ENCODE measurements at places on chromosomes 1 and 21. TPM values are rescaled to one million over a fixed set of nuclear protein-coding genes. Genes with fewer than 3 reads are reported as not detected.

RIMKLA gene
- total RNA-seq, result 2.7 TPM

CD34 gene
- total RNA-seq, result 0.26 TPM

E2F2 gene
- total RNA-seq, result 23.5 TPM

GPR61 gene
- not detected for total RNA-seq

TNNI3K gene
- total RNA-seq, result 1.3 TPM

DMBX1 gene
- not detected for total RNA-seq

LMX1A gene
- not detected for total RNA-seq

MFAP2 gene
- total RNA-seq, result 81.6 TPM

MGST3 gene
- total RNA-seq, result 100.0 TPM

TLCD4 gene
- total RNA-seq, result 0.89 TPM

C1orf210 gene
- total RNA-seq, result not detected

IL19 gene
- total RNA-seq, result not detected

DNA sequence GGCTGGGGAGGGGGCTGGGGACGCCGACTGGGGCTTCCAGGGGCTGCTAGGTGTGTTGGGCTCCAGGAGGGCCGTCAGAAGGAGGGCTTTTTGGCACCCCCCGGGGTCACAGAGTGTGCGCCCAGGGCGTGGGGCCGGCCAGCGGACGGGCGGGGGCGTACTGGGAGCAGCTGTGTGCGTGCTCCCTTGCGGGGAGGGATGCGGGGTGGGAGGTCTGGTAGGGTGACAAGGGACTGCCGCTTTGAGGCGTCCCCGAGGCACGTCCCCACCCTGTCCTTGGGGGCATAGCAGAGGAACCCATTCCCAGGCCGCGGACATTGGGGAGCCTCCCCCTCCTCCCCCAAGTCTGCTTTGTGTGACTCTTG, 1.1 kb downstream of the FOXO6 start:
- no peak for DNase-seq
- peak overlapping the region; percentile 65 for H3K4me3 ChIP-seq
- no peak overlapping the region for H3K27ac ChIP-seq
- peaks cover 12% of the 10 kb centered on the region for H3K4me1 ChIP-seq
- no peaks in the 10 kb centered on the region for H3K36me3 ChIP-seq

- no peaks in the 10 kb centered on the region for H3K4me1 ChIP-seq
- H3K36me3 ChIP-seq, result no peaks in the 10 kb centered on the region
- H3K27ac ChIP-seq, result no peak overlapping the region
- no peak overlapping the region for H3K4me3 ChIP-seq
- peaks cover 63% of the 10 kb centered on the region for H3K27me3 ChIP-seq
Observed at GRCh38 chr1:153465811-153466636, 5.6 kb upstream of the S100A7 start.

- H3K27me3 ChIP-seq, result peaks cover 27% of the 10 kb centered on the region
- H3K4me3 ChIP-seq, result no peak overlapping the region
- no peaks in the 10 kb centered on the region for H3K36me3 ChIP-seq
- no peak overlapping the region for H3K27ac ChIP-seq
- no peaks in the 10 kb centered on the region for H3K4me1 ChIP-seq
Observed at GRCh38 chr1:92968138-92969032, 7.1 kb upstream of the DIPK1A start.

- H3K27me3 ChIP-seq, result peaks cover 3% of the 10 kb centered on the region
- DNase-seq, result no peak
- H3K36me3 ChIP-seq, result no peaks in the 10 kb centered on the region
Observed at GRCh38 chr1:177817937-177818875, 151.7 kb downstream of the SEC16B start.

- peaks cover 6% of the 10 kb centered on the region for H3K36me3 ChIP-seq
- no peak for DNase-seq
- H3K27ac ChIP-seq, result peak overlapping the region; percentile 65
- H3K4me1 ChIP-seq, result no peaks in the 10 kb centered on the region
Observed at GRCh38 chr1:173149887-173150286, 57.2 kb downstream of the TNFSF4 start.

DNA sequence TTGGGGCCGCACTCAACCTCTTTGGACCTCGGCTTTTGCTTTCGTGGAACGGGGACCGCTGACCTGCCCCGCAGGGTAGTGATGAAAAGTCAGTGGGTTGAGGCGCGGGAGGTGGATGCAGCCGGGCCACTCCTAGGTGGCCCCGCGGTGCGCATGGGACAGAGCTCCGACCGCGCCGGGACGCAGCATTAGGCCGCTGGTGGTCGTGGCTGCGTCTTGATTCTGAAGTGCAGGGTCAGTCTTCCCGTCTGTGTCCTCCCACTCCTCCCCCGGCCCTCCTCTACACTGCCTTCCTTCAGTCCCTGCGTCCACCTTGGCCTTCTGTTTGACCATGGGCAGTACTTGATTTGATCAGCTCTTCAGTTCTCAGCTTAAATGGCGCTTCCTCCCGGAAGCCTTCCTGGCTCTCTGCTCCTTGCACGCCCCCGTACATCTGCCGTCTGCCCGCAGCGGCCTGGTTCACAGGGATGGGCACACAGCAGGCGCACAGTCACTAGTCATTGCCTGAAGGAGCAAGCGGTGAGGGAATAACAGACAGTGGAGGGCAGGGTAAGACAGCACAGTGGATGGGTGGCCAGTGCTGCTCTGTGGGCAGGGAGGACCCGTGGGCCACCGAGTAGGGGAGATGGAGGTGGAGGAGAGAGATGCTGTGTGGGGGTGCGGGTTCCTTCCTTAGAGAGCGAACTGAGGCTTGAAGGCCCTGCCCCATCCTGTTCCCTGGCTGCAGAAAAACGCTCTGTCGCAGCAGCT, 633 bp downstream of the THEMIS2 start:
- H3K36me3 ChIP-seq, result no peaks in the 10 kb centered on the region
- H3K4me3 ChIP-seq, result peak overlapping the region; percentile 85
- H3K27ac ChIP-seq, result no peak overlapping the region
- DNase-seq, result no peak
- peaks cover 8% of the 10 kb centered on the region for H3K27me3 ChIP-seq
- peaks cover 7% of the 10 kb centered on the region for H3K4me1 ChIP-seq

GRCh38 chr1:16338961-16339360, 13.3 kb downstream of the FBXO42 start:
- H3K36me3 ChIP-seq, result peaks cover 3% of the 10 kb centered on the region
- no peaks in the 10 kb centered on the region for H3K27me3 ChIP-seq
- H3K4me3 ChIP-seq, result no peak overlapping the region
- no peak overlapping the region for H3K27ac ChIP-seq

DNA sequence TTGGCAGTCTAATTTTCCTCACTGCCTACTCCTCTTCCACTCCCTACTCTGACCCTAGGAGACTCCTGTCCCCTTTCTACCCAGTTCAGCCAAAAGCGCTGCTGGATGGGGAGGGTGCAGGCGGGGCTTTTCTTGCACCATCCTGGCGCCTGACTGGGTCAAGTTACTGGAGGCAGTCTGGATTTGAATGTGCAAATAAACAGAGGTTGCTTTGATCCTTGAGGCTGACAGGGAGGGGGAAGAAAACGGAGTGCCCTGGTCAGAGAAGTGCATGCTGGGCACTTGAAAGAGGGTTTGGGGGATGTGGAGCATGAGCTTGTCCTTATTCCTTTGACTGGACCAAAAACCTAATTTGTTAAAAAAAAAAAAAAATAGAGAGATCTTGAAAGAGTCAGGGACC, 76.8 kb upstream of the SOX13 start:
- peak overlapping the region; percentile 77 for H3K4me3 ChIP-seq
- peak; percentile 38 for DNase-seq
- peaks cover 44% of the 10 kb centered on the region for H3K4me1 ChIP-seq
- peak overlapping the region; percentile 98 for H3K27ac ChIP-seq
- peaks cover 3% of the 10 kb centered on the region for H3K36me3 ChIP-seq

GRCh38 chr1:181135437-181135731, 46.9 kb downstream of the IER5 start:
- no peaks in the 10 kb centered on the region for H3K27me3 ChIP-seq
- no peak for DNase-seq
- H3K4me3 ChIP-seq, result peak overlapping the region; percentile 14
- no peak overlapping the region for H3K27ac ChIP-seq
- no peaks in the 10 kb centered on the region for H3K36me3 ChIP-seq
- H3K4me1 ChIP-seq, result peaks cover 49% of the 10 kb centered on the region

- no peaks in the 10 kb centered on the region for H3K27me3 ChIP-seq
- DNase-seq, result no peak
- peaks cover 4% of the 10 kb centered on the region for H3K4me1 ChIP-seq
- H3K27ac ChIP-seq, result no peak overlapping the region
Observed at GRCh38 chr1:89808441-89809117, 12.3 kb upstream of the LRRC8D start.

DNA sequence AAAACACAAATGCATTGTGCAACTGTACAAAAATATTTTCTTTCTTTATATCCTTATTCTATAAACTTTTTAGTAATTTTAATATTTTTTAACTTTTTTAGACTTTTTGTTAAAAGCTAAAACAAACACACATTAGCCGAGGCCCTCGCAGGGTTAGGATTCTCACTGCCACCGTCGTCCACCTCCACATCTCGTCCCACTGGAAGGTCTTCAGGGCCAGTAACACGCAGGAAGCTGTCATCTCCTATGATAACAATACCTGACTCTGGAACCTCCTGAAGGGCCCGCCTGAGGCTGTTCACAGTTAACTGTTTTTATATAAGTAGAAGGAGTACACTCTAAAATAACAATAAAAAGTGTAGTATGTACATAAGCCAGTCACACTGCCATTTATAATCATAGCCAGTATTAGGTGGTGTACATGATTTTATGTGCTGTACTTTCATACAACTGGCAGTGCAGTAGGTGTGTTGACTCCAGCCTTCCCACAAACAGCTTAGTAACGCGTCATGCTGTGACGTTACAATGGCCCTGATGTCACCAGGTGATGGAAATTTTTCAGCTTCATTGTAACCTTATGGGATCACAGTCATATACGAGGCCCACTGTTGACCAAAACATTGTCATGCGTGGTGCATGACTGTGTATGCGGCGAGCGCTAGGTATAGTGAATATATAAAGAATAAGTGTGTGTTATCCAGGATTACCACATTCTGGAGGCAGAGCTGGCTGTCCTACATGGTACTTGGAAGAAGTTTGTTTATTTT, 8.8 kb downstream of the TFF2 start:
- H3K27ac ChIP-seq, result no peak overlapping the region
- no peaks in the 10 kb centered on the region for H3K36me3 ChIP-seq
- no peak for DNase-seq
- no peak overlapping the region for H3K4me3 ChIP-seq
- no peaks in the 10 kb centered on the region for H3K27me3 ChIP-seq

GRCh38 chr1:235663628-235664027, 14.0 kb upstream of the GNG4 start:
- H3K4me3 ChIP-seq, result no peak overlapping the region
- peaks cover 1% of the 10 kb centered on the region for H3K36me3 ChIP-seq
- DNase-seq, result no peak
- no peaks in the 10 kb centered on the region for H3K4me1 ChIP-seq
- no peak overlapping the region for H3K27ac ChIP-seq

DNA sequence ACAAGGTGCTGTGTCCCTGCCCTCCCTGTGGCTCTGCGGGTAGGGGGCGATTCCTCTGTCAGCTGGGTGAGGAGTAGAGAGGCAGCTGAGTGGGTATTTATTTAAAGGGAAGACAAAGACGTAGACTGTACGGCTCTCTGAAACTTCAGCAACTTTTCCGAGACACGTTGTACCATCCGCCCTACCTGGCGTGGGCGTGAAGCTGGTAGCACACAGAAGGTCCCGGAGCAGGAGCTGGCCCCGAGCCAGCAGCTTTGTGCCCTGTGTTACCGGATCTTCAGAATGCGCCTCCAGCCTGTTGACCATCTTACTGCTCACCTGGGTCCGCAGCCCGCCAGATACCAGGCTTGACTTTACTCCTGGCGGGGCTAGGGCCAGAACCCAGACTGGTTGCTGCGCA, 34.9 kb downstream of the PRKCZ start:
- no peaks in the 10 kb centered on the region for H3K36me3 ChIP-seq
- no peak for DNase-seq
- H3K4me1 ChIP-seq, result peaks cover 15% of the 10 kb centered on the region
- H3K27ac ChIP-seq, result no peak overlapping the region
- H3K27me3 ChIP-seq, result no peaks in the 10 kb centered on the region

DNA sequence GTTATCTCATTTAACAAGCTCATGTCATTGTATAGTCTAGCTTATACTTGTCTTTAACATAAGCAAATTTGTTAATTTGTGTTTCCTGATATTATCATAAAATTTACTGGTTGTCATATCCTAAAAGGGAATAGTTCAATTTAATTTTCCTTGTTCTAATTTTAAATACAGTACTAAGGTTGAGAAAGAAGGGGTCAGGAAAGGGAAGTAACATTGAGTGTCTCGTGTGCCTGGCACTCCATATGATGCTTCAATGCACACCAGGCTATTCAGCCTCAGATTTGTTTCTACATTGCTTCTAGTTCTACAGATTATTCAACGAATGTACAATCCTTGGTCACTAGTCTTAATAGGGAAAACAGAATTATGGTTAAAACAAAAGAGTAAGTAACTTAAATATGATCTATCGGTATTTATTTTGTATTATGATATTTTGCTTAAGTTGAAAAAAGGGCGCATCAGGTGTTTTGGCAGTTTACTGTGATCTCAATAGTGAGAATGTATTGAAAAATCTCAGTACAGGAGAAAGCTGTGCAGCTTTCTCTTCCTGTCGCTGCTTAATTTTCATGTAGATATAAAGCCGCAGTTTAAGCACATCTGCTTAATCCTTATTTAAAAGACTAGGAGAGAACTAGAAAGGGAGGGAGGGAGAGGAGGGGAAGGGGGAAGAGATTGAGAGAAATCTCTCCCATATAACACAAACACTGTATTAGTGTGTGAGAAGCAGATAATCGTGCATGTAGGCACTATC, 13.0 kb downstream of the PTPRC start:
- no peaks in the 10 kb centered on the region for H3K4me1 ChIP-seq
- H3K4me3 ChIP-seq, result no peak overlapping the region
- DNase-seq, result no peak
- no peaks in the 10 kb centered on the region for H3K36me3 ChIP-seq
- no peak overlapping the region for H3K27ac ChIP-seq

DNA sequence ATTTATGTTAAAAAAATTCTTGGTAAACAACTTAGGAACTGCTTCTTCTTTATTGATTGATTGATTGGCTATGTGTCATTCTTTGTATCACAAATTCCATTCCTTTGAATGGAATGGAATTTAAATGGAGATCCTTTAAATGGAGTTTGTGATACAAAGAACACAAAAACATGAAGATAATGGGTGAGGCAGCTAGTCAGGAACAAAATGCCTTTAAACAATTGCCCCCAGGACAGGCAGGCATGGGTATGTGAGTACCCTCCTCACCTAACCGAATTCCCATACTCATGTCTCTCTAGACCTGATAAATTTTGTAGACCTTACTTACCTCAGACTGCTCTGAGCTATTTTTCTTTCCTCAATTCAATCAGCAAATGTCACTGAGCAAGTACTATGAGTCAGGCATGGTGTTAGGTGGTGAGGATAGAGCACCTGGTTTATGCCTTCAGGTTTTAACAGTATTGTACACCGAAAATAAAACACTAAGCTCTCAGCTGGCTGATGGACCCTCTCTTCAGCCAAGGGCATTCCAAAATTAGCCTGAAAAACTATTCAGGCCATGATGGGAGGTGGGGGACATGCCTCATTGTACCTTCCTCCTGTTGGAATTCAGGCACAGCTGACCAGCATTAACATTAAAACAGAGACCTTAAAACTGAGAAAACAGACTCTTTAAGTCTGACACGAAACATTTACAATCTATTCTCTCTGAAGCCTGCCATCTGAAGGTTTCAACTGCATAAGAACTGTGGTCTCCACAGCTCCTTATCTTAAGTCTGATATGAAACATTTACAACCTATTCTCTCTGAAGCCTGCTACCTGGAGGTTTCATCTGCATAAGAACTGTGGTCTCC, 58.9 kb downstream of the OLFML3 start:
- H3K27me3 ChIP-seq, result peaks cover 8% of the 10 kb centered on the region
- no peaks in the 10 kb centered on the region for H3K36me3 ChIP-seq
- DNase-seq, result no peak

GRCh38 chr1:14555091-14555490, 43.4 kb upstream of the KAZN start:
- H3K4me3 ChIP-seq, result no peak overlapping the region
- DNase-seq, result no peak
- H3K27me3 ChIP-seq, result peaks cover 9% of the 10 kb centered on the region
